ENCODE measurements at places on chromosomes 2 and 18.

DNA sequence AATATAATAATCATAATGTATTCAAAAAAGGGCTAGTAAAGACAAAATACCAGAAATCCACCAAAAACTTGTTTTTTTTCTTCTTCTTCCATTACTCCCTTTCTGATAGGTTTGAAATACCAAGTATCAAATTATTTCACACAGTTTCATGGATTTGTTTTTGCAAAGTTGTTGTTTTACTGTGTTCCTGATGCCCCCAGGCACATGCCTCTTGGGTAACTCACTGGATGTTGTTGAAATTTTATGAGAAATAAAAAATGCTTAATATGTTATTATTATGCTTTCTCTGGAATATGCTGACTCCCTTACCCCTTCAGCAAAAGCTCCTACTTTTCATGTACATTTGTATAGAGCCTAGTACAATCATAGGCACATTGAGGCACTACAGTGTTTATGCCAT is 419.6 kb downstream of the NRXN1 start:
- no peak for DNase-seq

- DNase-seq: peak; percentile 67
These were observed 602.7 kb upstream of the ZNF804A start for GRCh38 chr2:183995632-183996031.

GRCh38 chr2:163737190-163737439 is 1.3 kb upstream of the FIGN start:
- DNase-seq: no peak

GRCh38 chr2:124316133-124316532 is 291.0 kb downstream of the CNTNAP5 start:
- DNase-seq: no peak

- DNase-seq: no peak
These were observed 153.2 kb downstream of the NEDD4L start for GRCh38 chr18:58196881-58197872.

DNA sequence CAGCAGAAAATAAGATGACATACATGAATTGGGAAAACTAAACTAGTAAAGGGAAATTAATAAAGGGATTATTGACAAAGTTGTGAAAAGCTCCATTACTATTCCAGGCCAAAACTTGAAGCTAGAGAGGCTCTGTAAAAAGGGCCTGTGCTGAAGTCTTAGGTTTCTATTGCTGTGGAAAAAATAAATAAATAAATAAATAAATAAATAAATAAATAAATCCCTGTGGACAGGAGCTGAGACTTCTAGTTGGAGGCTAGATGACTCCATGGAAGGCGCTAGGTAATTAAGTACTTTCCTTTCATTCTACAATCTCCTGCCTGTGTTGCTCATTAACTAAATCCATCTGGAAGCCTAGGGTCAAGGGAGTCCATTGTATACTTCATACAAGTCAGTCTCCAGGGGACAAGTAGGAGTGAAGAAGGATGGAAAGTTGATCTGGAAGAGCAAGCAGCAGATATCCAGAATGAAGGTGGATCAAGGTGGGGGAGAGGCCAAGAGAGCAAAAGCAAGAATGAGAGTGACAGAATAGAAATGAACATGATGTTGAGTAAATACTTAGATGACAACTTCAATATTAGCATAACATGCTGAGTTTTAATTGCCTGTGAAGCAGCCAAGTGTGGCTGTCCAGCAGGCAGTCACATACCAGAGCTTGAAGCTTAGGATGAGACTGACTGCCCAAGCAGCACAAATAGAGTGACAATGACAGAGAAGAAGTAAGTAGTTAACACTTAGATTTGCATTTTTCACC is 26.2 kb upstream of the CCNT2 start:
- no peak for DNase-seq

- DNase-seq: no peak
These were observed 5.3 kb downstream of the BCL2 start for GRCh38 chr18:63314062-63314790.

DNA sequence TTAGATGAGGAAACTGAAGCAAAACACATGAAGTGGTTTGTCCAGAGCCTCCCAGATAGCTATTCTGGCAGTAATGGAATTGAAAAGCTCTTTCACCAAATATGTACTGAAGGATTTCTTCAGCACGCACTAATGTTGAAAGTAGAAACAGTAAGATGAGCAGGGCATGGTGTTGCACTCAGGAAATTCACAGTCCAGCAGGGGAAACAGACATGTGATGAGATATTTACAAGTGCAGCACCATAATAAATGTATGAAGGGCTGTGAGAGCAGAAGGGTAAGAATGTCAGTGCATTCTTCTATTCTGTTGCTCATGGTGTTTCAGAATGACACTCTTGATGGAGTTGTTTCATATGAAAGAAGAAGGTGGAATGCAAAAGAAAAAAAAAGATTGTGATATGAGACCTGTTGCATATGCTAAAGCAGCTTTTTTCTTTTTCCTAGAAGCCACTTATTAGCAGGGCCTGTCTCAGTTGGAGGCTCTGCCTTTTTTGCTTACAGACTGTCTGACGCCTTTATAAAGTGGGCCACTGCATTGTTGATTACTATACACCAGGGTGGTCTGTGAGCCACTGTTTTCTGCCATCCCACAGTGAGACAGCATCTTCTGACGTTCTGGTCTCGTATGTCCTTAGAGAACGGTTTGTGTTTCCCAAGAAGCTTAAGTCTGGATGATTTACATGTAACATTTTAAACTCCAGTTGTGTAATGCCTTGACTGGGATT is 516.9 kb downstream of the ARHGAP15 start:
- no peak for DNase-seq

DNA sequence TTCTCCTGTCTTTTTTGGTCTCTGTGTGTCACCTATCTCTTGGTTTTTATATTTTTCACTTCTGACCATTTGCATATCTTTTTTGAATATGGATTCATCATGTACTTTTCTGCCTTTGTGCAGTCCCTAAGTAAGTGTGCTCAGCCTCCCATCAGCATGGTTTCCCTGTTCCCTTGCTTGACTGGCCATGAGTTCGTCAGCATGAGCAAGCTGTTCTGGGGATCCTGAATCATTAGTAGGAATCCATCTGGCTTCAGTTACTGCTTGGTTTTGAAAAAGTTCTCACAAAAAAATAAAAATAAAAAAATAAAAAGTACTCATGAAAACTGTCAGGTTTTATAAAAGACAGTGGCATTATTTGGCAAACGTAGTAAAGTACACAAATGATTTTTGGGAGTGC is 144.1 kb downstream of the NCOA1 start:
- DNase-seq: no peak

GRCh38 chr2:212721026-212721451 is 182.4 kb upstream of the ERBB4 start:
- DNase-seq: no peak

DNA sequence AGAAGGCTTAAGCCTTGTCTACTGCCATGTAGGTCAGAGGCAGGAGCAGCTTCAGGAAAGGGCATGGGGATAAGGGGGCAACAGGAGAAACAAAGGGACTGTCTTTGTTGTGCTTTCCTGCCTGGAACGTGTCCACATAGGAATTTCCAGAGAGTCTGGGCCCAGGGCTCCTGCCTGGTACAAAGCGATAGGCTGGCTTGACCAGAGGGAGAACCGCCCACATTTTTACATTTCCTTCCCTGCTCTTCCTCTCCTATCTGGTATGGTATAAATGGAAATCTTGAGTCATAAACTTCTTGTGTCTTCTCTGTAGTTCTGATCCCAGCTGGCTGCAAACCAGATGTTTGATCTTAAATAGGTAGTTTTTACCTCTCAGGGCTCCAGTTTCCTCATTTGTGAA is 414.8 kb downstream of the HRH4 start:
- no peak for DNase-seq

DNA sequence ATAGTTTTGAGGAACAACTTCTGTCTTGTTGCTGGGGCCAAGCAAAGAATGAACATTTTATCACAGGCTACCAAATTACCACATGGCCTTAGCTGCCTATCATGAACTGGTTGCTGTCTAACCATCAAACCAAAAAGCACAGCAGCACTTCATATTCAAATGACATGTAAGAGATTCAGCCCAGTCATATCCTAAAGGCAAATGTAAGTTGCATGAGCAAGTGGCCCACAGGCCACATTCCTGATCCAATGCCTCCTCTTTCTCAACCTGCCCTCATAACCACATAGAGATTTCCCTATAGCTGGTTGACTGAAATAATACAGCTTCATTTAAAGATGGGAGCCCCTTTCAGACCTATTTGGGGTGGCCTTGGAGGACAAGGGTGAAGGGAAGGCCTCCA is 572.3 kb downstream of the IRS1 start:
- DNase-seq: peak; percentile 55

- DNase-seq: no peak
These were observed 10.2 kb downstream of the RSAD2 start for GRCh38 chr2:6887751-6888192.

DNA sequence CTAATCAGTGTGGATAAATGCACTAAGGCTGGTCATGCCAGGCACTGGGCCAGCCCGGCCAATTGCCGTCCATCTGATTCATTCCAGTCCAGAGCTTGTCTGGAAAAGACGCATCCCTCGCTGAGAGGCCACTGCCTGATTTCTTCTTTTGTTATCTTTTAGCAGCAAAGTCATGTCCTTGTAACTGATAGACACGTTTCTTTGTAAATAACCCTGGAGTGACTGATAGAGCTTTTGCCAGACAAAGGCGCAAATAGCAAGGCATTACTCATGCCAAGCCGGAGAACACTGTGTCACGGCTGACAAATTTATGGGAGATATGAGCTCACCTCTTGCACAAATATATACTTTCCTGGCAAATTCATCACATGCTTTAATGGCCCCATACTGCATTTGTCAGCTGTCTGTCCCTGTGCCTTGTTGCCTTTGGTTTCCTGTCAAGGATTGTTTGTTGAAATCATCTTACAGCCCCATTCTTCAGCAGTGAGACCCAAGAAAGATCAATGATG is 164.4 kb downstream of the ETAA1 start:
- peak; percentile 88 for DNase-seq

- DNase-seq: no peak
These were observed 69.3 kb downstream of the NRP2 start for GRCh38 chr2:205751569-205752031.

GRCh38 chr2:11598228-11598731 is 64.4 kb downstream of the GREB1 start:
- DNase-seq: peak; percentile 6

GRCh38 chr2:108228006-108228405 is 11.8 kb upstream of the SULT1C3 start:
- DNase-seq: no peak

GRCh38 chr2:128371648-128372345 is 53.1 kb upstream of the HS6ST1 start:
- no peak for DNase-seq

DNA sequence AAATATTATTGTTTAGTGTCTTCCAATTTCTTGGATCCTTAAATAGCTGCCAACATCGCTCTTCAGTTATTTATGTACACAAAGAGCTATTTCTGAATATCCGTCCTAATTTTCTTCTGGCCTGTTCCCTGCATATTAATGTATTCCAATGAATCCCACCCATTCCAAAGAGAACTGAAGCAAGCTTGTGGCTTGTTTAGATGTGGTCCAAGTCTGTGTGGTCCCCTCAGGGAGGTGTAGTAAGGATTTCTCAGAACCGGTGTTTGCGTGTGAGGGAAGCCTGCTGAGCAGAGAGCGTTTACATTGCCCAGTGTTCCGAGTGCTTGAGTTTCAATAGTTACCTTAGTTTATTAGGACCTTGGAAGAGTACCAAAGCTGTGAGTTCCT is 25.1 kb upstream of the IL1R1 start:
- no peak for DNase-seq

- DNase-seq: peak; percentile 76
These were observed 11.5 kb downstream of the MFSD2B start for GRCh38 chr2:24021122-24021998.

DNA sequence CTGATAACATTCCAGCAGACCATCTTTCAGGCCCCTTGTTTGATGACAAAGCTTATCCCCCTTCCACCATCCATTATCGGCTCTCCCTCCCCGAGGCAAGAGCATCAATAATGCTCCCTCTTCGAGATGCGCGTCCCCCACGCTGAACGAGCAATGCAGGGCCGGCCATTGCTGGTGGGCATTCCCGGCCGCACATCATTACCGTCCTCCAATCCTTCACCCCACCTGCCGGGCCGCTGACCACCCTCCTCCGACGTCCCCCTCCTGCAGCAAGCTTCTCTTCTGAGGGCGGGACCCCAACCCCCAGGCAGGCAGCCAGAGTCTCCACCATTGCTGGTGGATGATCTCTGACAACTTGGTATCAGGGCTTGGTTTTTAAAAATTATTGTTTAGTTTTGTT is 208.6 kb downstream of the SMAD2 start:
- no peak for DNase-seq

DNA sequence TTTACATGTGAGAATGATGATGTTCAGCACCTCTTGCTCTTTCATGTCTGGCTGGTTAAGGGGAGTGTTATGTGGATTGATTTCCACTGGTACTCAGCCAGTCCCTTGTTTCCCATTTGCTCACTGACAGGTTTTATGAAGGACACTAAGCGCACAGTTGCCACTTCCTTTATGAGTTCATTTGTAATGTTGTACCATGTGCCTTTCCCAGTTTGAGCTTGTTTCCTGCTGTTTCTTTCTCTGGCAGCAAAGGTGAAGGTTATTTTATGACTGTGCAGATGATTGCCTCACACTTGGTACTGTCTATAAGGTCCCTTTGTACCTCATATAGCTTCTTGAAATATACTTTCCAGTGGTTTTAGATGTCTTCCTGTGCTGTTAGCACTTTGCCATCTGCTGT is 1700.5 kb upstream of the TMEFF2 start:
- DNase-seq: peak; percentile 3

DNA sequence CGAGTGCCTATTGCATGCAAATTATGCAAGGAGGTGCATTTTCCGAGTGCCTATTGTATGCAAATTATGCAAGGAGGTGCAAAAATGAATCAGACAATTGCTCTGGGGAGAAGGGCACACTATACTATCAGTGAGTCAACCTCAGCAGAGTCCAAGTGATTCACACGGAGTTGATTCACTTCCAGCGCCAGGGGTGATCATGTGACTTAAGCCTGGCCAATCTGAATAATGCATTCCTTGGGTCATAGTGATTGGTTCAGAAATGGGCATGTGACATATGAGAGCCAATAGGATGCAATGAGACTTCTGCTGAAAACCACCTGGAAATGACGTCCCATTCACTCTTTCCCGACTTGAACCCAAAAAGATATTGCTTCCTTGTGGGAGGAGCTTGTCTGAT is 152.2 kb downstream of the DAW1 start:
- DNase-seq: peak; percentile 25

DNA sequence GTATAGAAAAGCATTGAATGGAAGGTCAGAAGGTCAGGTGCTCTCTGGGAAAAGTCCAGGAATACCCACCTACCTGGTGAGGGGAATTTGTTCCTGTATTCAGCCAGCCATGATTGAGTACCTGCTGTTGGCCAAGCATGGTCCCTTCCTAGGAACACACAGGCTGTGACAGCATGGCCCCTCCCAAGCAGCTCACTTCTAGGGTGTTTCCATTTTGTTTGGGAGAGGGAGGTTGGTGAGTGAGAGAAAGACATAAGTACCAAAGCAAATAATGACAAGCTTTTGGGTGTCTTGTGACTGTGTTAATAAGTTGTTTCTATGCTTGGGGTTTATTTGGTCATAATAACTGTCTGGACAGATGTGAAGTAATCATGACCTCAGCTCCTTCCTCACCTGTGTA is 46.3 kb downstream of the CABLES1 start:
- DNase-seq: no peak
